Stimulated activated CD8-positive, alpha-beta memory T cell treated with anti-CD3 and anti-CD28 coated beads, Interleukin-7, amount 100 ng/mL, for 48 hours (primary cell): ENCODE measurements at places on chromosomes 13 and 19.

- DNase-seq: no peak
Observed at GRCh38 chr19:35341565-35342225, 6.0 kb upstream of the FFAR1 start.

DNA sequence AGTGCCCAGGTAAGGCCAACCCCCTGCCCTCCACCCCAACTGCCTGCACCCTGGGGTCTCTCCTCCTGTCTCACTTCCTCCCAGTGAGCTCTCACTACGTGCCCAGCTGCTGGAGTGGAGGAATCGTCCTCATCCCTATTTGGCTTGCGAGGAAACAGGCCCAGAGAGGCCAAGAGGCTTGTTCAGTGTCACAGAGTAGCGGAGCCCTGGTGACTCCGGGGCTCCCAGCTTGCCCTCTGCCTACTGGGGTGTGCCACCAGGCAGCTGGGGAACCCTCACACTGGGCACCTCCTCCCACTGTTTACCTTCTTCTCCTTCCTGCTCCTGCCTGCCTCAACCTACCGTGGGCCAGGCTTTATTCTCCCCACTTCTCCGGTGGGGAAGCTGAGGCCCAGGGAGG lies 5.6 kb downstream of the TMED1 start:
- DNase-seq: no peak

GRCh38 chr19:2507109-2507508 lies 31.2 kb downstream of the GADD45B start:
- no peak for DNase-seq

DNA sequence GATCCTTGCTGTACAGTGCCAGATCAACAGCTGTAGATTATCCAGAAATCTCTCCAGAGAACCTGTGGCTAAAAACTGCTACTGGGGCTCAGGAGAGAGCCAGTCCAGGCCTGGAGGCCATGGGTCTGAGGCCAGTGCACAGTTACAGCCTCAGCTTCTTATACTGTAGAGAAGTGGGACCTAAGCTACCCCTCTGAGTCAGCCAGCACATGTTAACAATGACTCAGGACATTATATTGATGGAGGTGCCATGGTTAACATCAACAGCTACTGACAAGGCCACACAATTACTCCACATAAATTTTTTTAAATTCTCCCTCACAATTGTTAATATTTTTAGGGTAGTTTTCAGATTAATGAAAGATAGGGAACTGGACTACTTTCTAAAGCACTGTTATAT lies 138.5 kb downstream of the RBM26 start:
- no peak for DNase-seq

DNA sequence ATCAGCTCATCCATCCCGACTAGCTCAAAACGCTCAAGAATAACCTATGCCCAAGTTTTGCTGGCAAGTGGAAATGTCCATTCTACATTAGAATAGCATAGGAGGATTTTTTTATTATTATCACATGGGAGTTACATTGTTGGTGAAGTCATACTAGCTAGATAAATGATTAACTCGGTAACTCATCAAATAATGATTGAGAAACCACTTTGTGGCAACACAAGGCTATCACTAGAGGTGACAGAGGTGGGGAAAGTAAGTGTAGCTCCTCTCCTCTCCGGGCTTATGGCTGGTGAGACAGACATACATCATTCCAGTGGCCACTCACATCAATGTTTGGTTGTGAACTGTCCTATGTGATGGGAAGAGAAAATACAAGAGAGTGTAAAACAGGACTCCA lies 161.6 kb downstream of the ZIC5 start:
- no peak for DNase-seq

GRCh38 chr13:111938741-111939665 lies 127.9 kb upstream of the SOX1 start:
- no peak for DNase-seq

- DNase-seq: no peak
Observed at GRCh38 chr13:74003374-74003773, 130.8 kb downstream of the KLF12 start.

- no peak for DNase-seq
Observed at GRCh38 chr19:9953802-9954542, 17.7 kb upstream of the OLFM2 start.

DNA sequence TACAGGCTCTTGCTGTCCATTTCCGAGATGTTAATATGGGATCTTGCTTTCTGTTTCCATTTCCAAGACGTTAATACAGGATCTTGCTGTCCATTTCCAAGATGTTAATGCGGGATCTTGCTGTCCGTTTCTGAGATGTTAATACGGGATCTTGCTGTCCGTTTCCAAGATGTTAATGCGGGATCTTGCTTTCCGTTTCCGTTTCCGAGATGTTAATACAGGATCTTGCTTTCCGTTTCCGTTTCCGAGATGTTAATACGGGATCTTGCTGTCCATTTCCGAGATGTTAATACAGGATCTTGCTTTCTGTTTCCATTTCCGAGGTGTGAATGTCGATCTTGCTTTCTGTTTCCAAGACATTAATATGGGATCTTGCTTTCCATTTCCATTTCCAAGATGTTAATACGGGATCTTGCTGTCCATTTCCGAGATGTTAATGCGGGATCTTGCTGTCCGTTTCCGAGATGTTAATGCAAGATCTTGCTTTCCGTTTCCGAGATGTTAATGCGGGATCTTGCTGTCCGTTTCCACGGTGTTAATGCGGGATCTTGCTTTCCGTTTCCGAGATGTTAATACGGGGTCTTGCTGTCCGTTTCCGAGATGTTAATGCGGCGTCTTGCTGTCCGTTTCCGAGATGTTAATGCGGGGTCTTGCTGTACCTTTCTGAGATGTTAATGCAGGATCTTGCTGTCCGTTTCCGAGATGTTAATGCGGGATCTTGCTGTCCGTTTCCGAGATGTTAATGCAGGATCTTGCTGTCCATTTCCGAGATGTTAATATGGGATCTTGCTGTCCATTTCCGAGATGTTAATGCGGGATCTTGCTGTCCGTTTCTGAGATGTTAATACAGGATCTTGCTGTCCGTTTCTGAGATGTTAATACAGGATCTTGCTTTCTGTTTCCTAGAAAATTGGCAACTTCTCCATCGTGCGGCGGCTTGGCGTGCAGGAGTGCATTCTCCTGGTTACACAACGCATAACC lies 38.3 kb downstream of the PEX11G start:
- no peak for DNase-seq

- DNase-seq: no peak
Observed at GRCh38 chr19:36041831-36042230, 9.2 kb upstream of the CLIP3 start.
